ENCODE measurements at places on chromosomes 7 and 10. TPM values are rescaled to one million over a fixed set of nuclear protein-coding genes. Genes with fewer than 3 reads are reported as not detected.

ZNF282 gene
- polyA plus RNA-seq: 0.98 TPM

MALRD1 gene
- polyA plus RNA-seq: 4.6 TPM

ELAPOR2 gene
- 66.4 TPM for polyA plus RNA-seq

PTER gene
- 26.3 TPM for polyA plus RNA-seq

HOXA7 gene
- not detected for polyA plus RNA-seq

ADAP1 gene
- polyA plus RNA-seq: 0.52 TPM

ZCCHC24 gene
- polyA plus RNA-seq: 2.1 TPM

PRXL2A gene
- 77.3 TPM for polyA plus RNA-seq

DOCK1 gene
- 4.6 TPM for polyA plus RNA-seq

HOXA10 gene
- not detected for polyA plus RNA-seq

LZTS2 gene
- polyA plus RNA-seq: 0.53 TPM

EEPD1 gene
- polyA plus RNA-seq: 21.1 TPM

INSYN2A gene
- polyA plus RNA-seq: 0.60 TPM

SPDYE6 gene
- 0.46 TPM for polyA plus RNA-seq

HHEX gene
- not detected for polyA plus RNA-seq
